ENCODE measurements at places on chromosomes 3 and 15.
A peak's percentile ranks its signal among the peaks of the same experiment; 100 is the strongest.

GRCh38 chr15:72840114-72840513 lies 56.6 kb upstream of the ADPGK start:
- DNase-seq = no peak

- no peak for DNase-seq
Measured at GRCh38 chr3:183120538-183121215, 21.4 kb upstream of the MCCC1 start.

- peak; percentile 45 for DNase-seq
Measured at GRCh38 chr3:44992555-44993470, 16.8 kb downstream of the EXOSC7 start.

DNA sequence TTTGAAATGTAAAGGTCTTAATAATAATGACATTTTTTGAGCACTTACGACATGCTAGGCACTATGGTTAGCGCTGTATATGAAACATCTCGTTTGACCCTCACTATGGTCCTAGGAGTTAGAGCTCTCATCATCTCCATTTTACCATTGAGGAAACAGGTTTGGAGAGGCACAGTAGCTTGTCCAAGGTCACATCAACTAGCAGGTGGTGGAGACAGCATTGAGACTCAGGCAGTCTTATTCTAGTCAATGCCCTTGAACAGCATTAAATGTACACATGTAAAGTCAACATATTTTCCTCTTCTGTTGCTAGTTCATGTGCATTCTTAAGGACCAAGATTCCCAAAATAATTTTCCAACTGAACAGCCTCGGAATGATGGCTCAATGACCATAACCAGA lies 4.8 kb downstream of the ARHGEF3 start:
- DNase-seq = no peak

GRCh38 chr15:89806559-89807550 lies 7.8 kb downstream of the ANPEP start:
- DNase-seq = no peak

DNA sequence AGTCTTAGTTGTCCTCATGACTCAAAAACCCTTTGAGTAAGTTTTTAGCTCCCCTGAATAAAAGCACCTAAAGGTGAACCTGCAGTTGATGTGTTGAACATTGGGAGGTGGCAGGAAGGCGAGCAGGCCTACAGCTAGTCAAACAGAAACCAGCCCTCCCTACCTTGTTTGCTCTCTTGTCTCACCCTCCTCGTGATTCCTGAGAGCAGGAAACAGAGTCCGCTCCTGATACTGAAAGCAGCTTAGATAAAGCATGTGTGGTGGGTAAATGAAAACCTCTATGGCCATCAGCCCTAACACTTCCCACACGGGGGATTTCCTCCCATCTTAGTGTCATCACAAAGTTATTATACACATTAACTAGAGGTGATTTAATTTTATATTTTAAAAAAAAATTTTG lies 21.8 kb upstream of the CLDN18 start:
- no peak for DNase-seq

- DNase-seq = peak; percentile 63
Measured at GRCh38 chr3:62318752-62319569, 54.4 kb downstream of the FEZF2 start.

- no peak for DNase-seq
Measured at GRCh38 chr15:33547876-33548275, 237.1 kb downstream of the RYR3 start.

DNA sequence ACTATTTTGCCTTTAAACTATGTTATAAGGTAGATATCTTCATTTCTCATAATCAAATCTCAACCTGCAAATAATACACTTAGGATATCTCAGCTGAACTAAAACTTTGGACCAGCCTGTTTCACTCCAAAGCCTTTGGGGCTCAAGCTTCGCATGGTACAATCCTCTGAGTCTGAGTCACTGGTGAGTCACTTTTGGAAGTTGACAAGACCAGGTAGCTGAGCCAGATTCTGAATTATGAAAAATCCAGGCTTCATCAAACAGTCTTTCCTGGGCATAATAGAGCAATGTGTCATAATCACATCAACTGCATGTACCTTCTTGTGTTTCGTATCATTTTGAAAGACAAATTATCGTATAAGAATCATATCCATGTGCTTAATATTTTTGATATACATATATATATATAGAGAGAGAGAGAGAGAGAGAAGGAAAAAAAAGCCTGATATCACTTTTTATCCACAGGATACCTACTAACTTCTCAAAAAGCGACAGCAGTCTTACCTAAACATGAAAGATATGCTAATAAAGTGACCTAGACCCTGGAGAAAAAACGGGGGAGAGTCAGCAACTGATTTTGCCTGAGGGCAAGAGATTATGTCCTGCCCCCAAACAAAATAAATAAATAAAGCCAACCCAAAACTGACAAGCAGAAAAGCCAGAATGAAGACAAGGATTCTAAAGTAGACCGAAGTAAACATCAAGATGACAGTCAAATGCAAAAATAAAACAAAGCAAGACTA lies 263.9 kb upstream of the TGFBR2 start:
- peak; percentile 12 for DNase-seq

DNA sequence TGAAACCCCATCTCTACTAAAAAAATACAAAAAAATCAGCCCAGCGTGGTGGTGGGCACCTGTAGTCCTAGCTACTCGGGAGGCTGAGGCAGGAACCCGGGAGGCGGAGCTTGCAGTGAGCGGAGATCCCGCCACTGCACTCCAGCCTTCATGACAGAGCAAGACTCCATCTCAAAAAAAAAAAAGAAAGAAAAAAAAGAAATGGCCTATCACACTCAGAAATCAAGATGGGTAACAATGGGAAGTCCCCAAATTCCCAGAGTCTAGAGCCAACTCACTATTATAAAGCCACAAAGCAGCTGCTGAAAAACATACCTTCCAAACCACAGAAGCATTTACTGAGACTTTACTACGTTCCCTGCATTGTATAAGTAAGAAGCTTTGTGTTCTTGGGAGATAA lies 7.5 kb downstream of the HDGFL3 start:
- DNase-seq = no peak

DNA sequence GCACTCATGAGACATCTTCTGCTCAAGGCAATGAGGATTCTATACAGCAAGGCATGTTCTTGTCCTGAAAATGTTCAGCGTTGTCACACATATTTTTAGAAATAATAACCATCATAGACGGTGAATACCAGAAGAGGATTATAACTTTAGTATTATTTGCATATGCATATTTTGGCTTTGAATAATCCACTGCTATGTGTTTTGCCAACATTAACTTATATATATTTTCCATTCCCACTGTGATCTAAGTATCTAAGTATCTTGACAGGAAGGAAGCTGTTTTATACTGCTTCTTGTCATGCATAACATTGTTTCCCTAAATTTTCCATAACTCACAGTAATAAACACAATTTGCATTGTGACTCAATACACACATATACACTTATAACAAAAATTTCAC lies 509.5 kb downstream of the TBL1XR1 start:
- no peak for DNase-seq

DNA sequence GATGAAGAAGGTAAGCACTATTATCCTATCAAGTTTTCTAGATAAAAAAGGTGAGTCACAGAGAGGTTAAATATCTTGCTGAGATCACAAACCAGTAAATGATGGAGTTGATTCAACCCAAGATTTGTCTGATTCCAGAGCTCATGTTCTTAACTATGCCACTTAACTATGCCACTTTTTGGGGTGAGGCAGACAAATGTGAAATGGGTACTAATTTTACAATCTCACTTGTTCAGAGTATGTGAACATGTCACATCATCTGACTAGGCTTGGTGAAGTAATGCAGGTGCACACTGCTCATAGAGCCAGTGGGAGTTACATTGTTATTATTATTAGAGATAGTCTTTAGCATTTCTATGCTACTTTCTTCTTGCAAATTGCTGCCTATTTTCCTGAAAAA lies 2.0 kb downstream of the DRD3 start:
- no peak for DNase-seq

DNA sequence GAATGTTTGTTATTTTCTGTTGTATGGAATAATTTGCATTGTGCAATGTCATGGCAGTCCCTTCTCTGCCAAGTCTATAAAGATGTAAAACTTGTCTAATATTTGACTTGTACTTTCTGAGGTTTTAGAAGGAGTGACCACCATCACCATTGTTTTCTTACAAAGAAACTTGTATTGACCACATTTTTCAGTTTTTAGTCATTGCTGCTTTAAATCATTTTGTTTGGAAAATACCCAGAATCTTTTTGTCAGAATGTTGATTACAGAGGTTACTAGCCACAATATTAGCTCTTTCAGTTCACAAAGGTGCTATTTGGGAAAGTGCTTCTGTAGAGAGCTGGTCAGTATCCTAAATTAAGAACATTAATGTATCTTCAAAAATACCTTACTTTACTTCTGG lies 532.4 kb upstream of the GBE1 start:
- DNase-seq = no peak

DNA sequence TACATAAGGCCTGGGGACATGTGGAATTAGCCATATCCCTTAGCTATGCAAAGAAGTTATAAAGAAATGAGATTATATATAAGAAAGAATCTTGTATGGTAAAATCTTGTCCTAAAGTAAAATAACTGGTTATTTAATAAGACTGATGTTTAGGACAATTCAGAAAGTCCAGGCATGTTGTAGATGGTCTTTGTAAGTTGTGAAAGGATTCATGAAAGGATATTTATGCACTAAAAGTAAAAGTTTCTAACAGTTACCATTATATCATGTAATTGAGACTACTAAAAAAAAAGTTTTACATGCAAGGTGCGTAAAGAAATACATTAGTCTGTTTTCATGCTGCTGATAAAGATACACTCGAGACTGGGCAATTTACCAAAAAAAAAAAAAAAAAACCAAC lies 146.3 kb downstream of the FMN1 start:
- no peak for DNase-seq

DNA sequence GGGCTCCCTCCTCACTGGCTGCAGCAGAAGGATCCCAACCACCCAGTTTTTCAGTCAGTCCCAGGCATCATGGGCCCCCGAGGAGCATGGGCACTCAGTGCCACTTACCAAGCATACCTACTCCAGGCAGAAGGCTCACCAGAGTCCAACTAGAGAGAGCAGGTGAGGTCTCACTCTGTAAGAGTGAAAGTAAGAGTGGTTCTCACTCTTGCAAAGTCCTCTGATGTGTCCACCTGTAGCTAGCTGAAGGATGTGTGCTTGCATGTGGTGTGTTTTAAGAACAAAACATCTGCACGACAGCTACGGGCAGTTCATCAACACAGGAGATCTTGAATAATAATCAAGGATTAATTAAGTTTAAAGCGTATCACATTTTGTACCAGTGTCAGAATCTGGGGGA lies 49.7 kb downstream of the CCK start:
- DNase-seq = peak; percentile 5

- DNase-seq = no peak
Measured at GRCh38 chr3:16401273-16401672, 112.2 kb downstream of the RFTN1 start.

- no peak for DNase-seq
Measured at GRCh38 chr15:22887157-22887951, 48.9 kb downstream of the NIPA2 start.

GRCh38 chr3:104132566-104133403 lies 1233.9 kb upstream of the ALCAM start:
- DNase-seq = no peak

GRCh38 chr15:39327005-39327730 lies 253.7 kb upstream of the THBS1 start:
- no peak for DNase-seq

- no peak for DNase-seq
Measured at GRCh38 chr3:143633816-143634215, 214.5 kb downstream of the SLC9A9 start.

DNA sequence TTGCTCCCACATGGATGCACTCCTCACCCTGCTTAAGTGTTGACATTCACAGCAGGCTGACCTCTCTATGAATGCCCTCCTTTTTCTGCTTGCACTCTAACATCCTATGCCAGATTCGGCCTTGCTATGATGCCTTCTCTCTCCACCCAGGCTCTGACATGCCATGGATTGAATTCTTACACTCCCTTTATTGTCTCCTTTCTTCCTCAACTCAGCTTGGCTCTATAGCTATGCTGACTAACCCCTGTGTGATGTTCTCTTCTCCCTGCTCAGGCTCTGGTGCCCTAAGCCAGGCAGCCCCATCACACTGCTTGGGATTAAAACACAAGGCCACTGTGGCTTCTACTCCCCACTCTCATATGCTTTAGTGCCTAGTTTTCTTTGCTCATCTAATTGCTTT lies 563.7 kb downstream of the NSUN3 start:
- DNase-seq = no peak

- DNase-seq = no peak
Measured at GRCh38 chr15:93074599-93074998, 14.4 kb downstream of the RGMA start.

GRCh38 chr3:54861248-54862067 lies 66.4 kb downstream of the LRTM1 start:
- no peak for DNase-seq

GRCh38 chr3:126290325-126290724 lies 66.9 kb downstream of the KLF15 start:
- no peak for DNase-seq

GRCh38 chr3:47475029-47475569 lies 642 bp downstream of the SCAP start:
- no peak for DNase-seq

- no peak for DNase-seq
Measured at GRCh38 chr3:87478716-87479115, 202.3 kb upstream of the POU1F1 start.

- no peak for DNase-seq
Measured at GRCh38 chr3:153028381-153028780, 133.6 kb upstream of the RAP2B start.

GRCh38 chr3:66210687-66211295 lies 10.0 kb upstream of the SLC25A26 start:
- no peak for DNase-seq

GRCh38 chr3:2948882-2949281 lies 161.3 kb downstream of the IL5RA start:
- no peak for DNase-seq

GRCh38 chr15:32705446-32705845 lies 12.4 kb upstream of the GREM1 start:
- DNase-seq = no peak

DNA sequence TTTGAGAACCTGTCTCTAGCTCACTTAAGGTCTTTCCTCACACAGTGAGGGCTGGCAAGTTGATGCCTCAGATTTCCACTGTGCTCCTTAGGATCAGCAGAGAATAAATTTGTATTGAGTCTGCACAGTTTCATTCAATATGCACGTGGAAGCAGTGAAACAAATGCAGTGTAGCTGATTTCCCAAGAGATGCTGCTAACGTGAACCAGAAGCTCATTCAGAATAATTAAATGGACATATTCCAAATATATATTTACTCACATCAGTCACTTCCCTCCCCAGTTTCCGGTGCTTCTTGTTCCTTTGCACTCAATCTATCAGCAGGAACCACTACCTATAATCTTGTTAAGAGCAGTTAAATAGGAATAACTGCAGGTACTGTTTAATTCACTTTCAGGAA lies 86.1 kb downstream of the UNC13C start:
- no peak for DNase-seq

DNA sequence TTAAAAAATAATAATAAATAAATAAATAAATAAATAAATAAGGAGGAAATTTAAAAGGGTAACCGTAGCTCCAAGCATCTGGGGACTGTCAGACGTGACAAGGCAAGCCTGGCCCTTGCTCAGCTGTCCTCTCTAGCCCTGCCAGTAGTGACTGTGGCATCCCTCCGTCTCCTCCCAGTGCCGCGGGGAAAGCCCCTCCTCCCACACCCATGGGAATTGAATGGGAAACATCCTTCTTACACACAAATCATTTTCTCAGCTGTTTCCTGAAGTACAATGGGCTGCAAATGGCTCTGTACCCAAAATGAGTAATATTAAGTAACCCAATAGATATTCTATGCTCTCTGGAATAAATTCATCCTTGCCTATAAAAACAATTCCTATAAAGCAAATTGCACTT lies 101.6 kb upstream of the RAD18 start:
- no peak for DNase-seq

GRCh38 chr3:140421884-140422283 lies 256.0 kb upstream of the TRIM42 start:
- DNase-seq = no peak

All from CD4-positive, alpha-beta T cell treated with Interleukin-17A for 4 hours (primary cell).